ENCODE measurements at places on chromosomes 5 and 9.

- no peak for DNase-seq
Observed at GRCh38 chr5:45578270-45578669, 117.9 kb downstream of the HCN1 start.

DNA sequence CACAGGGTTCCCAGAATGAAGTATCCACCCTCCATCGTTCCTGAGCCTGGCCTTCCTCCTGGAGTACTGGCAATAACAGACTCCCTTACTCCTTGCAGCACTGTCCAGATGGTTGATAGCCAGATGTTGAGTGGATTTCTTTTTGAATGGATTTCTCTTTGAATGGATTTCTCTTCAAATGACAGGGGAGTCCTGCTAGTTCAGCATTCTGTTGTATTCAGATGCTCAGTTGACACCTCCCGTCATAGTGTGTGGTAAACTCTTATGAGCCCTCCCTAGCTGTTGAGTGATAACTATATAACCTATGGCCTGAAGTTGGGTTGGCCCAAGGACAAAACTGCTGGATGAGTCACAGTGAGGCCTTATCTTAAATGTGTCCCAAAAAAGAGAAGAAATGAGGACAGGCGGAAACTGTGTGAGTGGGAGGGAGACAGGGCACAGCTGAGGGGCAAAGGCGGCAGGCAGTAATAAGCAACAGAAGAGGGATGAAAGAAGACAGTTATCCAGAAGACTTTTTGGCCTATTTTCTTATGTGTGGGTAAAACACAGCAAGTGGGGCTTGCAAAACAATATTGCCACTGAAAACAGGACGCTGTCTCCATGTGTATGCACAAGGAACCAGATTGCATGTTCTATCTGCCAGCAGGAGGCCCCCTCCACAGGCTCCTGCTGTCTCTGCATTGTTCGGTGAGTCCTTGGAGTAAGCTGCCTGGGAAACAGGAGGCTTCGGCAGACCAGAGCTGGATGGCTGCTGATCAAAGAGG is 209.5 kb upstream of the S1PR3 start:
- no peak for DNase-seq

- no peak for DNase-seq
Observed at GRCh38 chr9:68775003-68775730, 70.1 kb downstream of the PIP5K1B start.

DNA sequence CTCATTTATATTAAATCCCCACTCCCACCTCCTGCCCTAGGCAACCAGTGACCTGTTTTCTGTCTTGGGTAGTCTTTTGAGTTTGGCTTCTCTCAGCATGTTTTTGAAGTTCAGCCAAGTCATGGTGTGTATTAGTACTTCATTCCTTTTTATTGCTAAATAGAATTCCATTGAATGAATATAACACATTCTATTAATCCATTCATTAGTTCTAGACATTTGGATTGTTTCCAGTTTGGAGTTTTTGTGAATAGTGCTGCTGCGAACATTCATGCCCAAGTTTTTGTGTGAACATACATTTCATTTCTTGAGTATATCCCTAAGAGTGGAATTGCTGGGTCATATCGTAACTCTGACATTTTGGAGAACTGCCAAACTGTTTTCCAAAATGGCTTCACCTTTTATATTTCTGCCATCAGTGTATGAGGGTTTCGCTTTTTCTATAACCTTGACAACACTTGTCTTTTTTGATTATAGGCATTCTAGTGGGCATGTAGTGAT is 2.7 kb downstream of the ZNF346 start:
- DNase-seq, result no peak

DNA sequence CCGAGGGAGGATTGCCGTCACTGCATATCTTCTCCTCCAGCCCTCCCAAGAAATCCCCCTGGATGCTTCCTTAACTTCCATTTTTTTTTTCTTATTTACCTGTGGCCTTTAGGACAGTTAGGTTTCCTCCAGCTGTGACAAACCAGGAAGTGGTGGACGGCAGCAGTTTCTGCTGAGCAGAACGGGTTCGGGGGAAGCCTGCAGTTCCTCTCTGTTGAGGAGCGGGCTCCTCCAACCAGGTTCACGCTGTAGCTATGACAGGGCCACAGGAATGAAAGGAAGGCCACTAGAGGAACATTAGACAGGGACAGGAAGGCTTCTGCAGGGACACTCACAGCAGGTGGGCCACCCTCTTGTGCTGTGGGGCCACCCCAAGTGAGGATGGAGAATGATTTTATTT is 76.7 kb upstream of the SYK start:
- no peak for DNase-seq

DNA sequence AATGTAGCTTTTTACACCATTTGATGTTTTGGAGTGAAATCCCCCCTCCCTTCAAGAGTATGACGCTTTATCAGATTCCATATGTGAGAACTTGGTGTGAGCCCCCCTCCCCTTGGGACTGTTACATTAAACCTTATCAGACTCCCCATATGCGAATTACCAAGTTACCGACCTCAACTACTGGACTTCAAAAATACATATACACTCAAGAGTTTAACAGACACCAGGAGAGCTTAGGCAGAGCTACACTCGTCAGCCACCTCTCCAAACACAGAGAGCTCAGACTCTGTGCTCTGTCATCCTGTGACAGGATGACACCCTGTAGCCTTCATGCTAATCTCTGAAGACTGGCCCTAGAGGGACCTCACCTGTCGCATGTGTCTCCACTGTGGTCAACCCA is 50.2 kb downstream of the FAM114A2 start:
- DNase-seq, result no peak

DNA sequence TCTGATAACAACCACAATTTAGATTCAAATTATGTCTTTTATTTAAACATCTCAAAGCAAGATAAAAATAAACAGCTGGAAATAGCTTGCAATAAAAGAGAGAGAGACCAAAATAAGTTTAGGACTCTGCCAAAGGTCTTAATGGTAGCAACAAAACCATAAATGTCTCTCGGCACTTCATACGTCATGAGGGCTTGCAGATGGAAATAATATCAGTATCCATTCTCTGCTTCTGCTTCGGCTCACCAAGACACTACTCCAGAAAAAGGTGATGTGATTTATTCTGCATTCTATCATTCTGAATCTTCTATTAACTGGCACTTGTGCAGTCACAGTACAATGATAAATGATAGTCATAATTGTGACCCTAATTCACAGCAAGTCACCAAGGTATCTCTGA is 56.1 kb downstream of the EBF1 start:
- no peak for DNase-seq

DNA sequence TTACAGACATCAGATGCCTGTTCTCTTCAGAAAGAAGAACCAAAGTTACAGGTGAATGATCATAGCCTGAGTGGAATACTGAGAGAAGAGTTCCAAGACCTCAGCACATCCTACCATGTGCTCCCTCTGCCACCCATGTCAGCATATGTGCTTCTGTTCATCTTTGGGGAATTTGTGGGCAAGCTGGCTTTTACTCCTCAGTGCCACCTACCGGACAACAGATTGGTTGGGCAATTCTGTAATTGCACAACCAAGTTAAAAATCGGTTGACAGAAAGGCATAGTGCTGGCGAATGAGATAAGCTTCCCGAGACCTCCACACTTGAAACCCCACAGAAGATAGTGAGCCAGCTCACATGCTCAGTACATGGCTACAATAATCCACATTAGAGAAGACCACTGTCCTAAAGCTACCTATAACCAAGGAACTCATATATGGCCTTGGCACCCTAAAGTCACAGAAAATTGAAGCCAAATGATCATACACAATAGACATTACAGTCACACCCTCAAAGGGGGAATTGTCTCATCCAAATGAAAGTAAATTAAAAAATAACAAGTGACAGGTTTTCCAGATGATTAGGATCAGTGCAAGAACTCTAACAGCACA is 1238.0 kb upstream of the NUDT12 start:
- no peak for DNase-seq

DNA sequence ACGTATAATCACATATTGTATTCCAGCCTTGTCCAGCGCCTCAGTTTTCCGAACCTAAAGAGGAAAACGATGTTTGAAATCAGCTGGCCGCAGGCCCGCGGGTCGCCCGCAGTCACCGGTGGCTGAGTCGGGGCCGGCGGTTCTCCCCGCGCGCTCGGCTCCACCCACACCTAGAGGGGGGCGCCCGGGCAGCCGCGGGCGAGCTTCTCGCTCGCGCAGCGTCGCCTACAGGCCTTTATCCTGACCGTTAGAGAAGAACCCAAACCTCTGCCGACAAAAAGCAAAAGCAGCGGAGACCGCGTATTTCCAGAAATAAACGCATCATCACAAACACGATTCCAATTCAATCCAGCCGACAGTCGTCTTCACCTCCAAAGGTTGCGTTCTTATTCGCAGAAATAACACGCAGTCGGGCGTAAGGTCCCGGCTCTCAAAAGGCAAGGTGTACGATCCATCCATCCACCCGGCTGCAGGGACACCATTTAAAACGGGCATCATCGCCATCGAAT is 725 bp upstream of the NIPBL start:
- peak; percentile 90 for DNase-seq

GRCh38 chr9:29816954-29817703 is 2243.8 kb upstream of the C9orf72 start:
- DNase-seq, result no peak

DNA sequence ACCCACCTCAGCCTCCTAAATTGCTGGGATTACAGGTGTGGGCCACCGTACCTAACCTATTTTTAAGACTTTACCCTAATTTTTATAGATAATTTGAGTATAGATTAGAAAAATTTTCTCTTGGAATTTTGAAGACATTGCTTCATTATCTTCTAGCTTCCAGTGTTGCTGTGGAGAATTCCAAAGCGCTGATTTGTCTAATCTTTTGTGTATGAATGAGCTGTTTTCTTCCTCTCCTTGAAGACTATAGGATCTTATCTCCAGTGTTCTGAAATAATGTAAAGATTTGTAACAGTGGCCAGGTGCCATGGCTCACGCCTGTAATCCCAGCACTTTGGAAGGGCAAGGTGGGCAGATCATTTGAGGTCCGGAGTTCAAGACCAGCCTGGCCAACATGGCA is 5.7 kb upstream of the SNX24 start:
- DNase-seq, result no peak

DNA sequence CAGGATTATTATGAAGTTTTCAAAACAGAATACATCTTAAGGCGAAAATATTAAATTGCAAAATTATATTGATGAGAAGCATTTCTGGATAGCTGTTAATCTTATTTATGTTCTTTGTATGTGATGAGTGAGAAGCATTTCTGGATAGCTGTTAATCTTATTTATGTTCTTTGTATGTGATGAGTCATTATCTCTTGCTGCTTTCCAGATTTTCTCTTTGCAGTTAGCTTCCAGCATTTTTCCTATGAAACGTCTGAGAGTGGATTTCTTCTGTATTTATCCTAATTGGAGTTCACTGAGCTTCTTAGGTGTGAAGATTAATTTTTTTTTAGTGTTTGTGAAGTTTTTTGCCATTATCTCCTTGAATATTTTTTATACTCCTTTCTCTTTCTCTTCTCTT is 8.2 kb downstream of the TMEM232 start:
- no peak for DNase-seq

GRCh38 chr9:96554326-96554725 is 65.3 kb downstream of the CDC14B start:
- DNase-seq, result no peak

DNA sequence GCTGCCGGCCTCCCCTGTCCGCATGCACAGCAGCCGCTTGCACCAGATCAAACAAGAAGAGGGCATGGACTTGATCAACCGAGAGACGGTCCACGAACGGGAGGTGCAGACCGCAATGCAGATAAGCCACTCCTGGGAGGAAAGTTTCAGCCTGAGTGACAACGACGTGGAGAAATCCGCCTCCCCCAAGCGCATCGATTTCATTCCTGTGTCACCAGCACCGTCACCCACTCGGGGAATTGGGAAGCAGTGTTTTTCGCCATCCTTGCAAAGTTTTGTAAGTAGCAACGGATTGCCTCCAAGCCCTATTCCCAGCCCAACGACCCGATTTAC is 75.3 kb downstream of the PIP5K1B start:
- DNase-seq, result no peak

- DNase-seq, result no peak
Observed at GRCh38 chr5:157270771-157271170, 4.8 kb downstream of the CYFIP2 start.

- DNase-seq, result peak; percentile 29
Observed at GRCh38 chr9:126705767-126706697, 92.3 kb downstream of the LMX1B start.

DNA sequence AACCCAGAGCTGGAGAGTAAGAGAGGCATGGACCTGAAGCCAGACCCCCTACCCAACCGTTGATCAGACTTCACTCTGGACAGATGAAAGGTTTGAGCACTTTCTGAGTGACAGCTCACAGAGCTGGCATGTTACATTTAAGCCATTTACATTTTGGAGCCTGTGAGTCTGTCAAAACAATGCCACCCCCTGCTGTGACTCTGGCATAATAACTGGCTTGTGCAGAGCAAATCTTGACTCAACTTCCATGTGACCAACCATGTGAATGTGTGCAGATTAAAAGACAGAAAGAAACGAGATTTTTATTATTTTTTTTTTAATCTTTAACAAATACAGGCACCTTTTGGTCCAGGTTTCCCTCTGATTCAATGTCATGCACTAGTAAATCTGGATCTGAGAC is 48.5 kb downstream of the MFAP3 start:
- no peak for DNase-seq

DNA sequence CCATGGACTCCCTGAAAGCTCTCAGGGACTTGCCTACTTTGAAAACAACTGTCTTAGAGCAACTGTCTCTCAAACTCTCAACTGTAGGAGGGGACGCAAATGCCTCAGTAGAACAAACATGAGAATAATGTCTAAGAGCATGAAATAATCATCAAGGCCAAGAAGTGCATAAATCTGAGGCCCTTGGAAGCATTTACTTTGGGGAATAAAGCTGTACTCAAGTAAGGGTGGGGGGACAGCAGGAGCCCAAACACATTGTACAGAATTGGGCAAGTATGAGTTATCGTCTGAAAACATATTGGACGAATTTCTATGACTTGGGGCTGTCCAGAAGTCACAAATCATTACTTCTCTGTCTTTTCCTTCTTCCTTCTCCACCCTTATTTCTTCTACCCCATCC is 96.3 kb upstream of the HMHB1 start:
- no peak for DNase-seq

DNA sequence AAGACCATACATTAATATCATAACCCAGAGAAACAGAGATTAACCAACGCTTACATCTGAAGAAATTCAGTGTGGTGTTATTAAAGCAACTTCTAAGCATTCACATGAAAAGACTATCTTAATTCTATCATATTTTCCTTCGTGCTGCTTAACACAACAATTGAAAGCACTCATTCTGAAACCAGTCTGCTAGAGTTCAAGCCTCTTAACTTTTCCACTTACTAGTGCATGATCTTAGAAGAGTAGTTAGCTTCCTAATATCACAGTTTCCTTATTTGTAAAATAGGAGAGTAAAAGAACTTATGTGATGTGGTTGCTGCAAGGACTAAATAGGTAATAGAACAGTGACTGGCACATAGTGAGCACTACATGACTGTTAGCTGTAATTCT is 379.3 kb downstream of the TRIM36 start:
- no peak for DNase-seq
